Erythroblast (primary cell): ENCODE measurements at places on chromosomes 16 and 17.

DNA sequence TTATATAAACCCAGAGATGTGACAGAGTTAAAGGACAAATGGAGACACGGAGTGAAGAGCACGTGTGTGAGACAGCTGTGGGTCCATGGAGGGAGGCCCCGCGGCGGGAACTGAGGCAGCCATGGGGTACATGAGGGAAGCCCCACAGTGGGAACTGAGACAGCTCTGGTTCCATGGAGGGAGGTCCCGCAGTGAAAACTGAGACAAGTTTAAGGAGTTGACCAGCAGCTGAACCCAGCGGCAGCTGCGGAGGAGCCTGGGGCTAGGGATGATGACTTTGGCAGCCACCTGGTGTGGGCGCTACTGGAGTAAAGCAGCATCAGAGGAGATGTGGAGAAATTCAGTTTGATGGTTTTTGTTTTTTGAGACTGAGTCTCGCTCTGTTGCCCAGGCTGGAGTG is 185.1 kb downstream of the RPTOR start:
- no peak for DNase-seq

- peak; percentile 42 for DNase-seq
Measured at GRCh38 chr17:75152922-75153779, 1.2 kb downstream of the JPT1 start.

DNA sequence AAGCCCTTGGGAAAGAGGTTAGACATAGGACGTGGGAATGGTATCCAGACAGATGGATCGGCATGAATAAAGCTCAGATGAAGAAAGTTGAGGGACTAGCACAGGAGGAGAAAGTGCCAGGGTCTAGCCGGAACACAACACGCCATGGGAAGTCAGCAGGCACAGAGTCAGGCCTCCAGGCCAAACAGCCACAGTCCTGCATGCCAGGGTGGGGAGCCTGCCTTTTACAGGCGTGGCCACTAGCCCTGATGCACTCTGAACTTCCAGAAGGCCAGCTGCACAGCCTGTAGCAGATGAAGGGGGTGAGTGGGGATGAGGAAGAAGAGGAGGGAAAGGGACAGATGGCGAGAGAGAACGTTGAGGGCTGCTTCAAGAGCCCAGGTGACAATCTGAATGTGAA is 5.2 kb downstream of the B9D1 start:
- DNase-seq, result no peak

GRCh38 chr16:50899951-50900350 is 158.1 kb downstream of the CYLD start:
- DNase-seq, result no peak

DNA sequence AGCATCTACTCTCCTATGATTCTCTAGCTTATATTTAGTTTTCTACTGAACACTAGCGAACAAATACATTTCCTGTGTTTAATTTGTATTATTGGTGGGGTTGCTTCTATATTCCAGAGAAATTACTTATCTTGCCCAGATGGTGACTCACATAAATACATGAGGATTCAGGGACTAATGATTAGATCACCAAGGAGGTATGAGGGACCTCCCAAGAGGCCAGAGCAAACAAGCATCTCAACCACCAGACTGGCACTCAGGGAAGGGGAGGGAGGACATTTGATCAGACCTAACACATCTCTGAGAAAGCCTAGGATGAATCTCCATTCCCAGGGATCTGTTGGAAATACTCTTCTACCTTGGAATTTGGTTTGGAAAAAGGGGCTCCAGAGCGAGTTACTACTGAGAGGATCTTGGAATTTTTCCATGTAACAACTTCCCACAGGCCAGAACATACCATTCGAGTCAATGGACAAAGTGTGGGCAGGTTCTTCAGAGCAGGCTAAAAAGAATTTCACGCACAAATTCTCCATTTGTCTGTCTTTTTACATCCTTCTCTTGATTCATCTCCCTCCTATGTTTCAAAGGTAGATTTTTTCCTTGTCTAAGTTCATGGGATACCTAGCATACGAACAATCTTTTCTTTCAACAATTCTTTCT is 262.6 kb upstream of the MYOCD start:
- no peak for DNase-seq

- DNase-seq, result no peak
Measured at GRCh38 chr17:22506231-22506630, 813.9 kb downstream of the KCNJ18 start.

GRCh38 chr17:63435681-63436522 is 10.2 kb downstream of the CYB561 start:
- peak; percentile 45 for DNase-seq

- no peak for DNase-seq
Measured at GRCh38 chr17:50538549-50539410, 6.2 kb downstream of the EPN3 start.

DNA sequence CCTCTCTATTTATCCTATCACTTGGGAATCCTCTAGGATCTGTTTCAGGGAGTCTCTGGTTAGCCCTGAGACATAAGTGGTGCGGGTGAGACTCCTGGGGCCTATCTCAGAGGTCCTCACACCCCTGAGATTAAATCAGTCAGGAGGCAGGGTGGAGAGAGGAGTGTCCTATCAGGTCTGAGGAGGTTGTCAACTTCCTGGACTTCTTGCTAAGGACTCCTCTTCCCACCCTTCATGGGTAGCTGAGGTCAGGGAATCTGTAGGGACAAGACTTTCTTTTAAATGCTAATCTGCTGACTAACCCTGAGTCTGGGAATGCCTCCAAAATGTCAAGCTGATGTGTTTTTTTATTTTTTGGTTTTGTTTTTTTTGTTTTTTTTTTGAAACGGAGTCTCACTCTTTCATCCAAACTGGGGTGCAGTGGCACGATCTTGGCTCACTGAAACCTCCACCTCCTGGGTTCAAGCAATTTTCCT is 6.6 kb upstream of the ARMC5 start:
- peak; percentile 60 for DNase-seq

GRCh38 chr16:49489686-49490320 is 116.2 kb downstream of the C16orf78 start:
- DNase-seq, result no peak

GRCh38 chr17:44628243-44629188 is 27.8 kb upstream of the MEIOC start:
- no peak for DNase-seq

- DNase-seq, result no peak
Measured at GRCh38 chr16:13242201-13242600, 340.8 kb downstream of the SHISA9 start.

DNA sequence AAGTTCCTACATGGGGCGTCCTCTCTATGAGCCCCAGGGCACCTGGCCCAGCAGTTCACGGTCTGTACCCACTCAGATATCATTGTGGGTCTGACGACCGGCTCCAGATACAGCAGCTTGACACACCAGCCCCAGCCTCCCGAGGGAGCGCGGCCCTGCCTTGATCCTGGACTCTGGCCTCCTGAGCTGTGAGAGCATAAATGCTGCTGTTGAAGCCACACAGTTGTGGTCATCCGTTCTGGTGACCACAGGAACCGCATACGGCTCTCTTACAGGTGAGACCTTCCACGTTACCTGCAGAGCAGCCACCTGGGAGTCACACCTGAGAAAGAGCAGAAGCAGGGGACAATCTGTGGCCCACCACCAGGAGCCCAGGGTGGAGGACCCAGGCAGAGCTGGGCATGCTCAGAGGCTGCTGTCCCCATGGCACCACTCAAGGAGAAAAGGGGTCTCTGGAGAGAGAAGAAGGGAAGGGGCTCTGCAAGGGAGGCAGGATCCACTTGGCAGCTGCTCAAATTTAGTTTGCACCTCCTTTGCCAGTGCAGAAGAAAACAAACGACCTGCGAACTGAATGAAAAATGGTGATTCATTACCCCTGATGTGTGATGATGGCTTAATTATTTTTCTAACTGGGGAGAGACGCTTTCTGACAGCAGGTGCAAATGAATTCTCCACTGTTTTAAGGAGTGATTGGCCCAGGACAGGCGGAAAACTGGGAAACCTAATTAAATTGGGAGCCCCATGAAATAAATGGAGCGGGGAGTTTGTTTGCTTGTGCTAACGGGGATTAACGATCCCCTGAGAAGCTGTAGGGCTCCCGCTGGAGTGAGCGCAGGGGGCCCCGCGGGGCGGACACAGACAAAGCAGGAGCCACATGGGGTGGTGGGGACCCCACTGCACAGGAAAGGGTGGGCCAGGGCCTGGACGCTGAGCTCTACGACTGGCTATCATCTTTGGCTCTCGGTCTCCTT is 208.9 kb downstream of the RBFOX3 start:
- no peak for DNase-seq

DNA sequence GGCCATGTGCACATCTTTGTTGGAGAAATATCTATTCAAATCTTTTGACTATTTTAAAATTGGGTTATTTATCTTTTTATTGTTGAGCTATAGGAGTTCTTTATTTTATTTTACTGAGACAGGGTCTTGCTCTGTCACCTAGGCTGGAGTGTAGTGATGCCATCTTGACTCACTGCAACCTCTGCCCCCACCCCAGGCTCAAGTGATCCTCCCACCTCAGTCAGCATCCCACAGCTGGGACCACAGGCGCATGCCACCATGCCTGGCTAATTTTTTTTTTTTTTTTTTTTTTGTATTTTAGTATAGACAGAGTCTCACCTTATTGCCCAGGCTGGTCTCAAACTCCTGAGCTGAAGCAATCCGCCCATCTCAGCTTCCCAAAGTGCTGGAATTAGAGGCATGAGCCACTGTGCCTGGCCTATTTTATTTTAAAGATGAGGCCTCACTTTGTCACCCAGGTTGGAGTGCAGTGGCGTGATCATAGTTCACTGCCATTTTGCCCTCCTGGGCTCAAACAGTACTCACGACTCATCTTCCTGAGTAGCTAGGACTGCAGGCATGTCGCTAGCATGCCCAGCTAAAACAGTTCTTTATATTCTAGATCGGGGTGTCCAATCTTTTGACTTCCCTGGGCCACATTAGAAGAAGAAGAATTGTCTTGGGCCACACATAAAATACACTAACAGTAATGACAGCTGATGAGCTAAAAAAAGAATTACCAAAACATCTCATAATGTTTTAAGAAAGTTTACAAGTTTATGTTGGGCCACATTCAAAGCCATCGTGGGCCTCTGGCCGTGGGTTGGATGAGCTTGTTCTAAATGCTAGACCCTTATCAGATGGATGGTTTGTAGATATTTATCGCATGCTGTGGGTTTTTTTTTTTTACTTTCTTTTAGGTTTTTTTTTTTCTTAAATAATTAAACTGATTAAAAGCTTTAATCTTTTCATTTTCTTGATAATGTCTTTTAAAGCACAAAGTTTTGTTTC is 13.7 kb downstream of the TENT4B start:
- DNase-seq, result peak; percentile 20

GRCh38 chr17:57420734-57421717 is 164.7 kb downstream of the MSI2 start:
- DNase-seq, result peak; percentile 83

DNA sequence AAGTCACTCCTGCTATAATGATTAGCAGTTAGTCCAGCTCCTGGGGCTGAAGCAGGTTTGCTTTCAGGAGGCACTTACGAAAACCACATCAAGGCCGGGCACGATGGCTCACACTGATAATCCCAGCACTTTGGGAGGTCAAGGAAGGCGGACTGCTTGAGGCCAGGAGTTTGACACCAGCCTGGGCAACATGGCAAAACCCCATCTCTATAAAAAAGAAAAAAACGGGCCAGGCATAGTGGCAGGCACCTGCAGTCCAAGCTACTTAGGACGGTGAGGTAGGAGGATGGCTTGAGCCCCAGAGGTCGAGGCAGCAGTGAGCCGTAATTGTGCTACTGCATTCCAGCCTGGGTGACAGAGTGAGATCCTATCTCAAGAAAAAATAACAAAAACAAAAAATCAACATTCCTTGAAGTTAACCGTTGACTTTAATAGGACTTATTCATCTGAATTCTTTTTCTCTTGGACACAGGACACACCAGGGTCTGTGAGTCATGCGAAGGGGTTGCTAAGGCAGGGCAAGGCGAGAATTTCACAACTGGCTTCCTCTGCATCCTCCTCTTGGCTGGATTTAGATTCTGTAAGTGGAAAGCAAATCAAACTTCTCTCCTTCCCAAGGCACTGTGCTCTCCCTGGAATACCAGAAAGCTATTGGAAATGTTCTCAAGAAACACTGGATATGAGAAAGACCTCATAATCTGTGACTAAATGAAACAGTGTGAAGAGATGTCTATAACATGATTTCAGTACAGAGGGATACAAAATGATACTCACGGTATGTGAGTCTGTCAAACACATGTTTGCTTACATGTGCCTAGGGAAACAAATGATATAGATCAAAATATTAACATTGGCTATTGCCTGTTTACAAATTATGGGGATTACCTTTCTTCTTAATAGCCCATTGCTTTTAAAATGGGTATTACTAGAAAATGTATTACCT is 99.5 kb downstream of the SYCE1L start:
- no peak for DNase-seq

GRCh38 chr16:9438991-9439390 is 347.5 kb downstream of the HAPSTR1 start:
- no peak for DNase-seq

GRCh38 chr16:9633844-9634243 is 542.4 kb downstream of the HAPSTR1 start:
- no peak for DNase-seq

DNA sequence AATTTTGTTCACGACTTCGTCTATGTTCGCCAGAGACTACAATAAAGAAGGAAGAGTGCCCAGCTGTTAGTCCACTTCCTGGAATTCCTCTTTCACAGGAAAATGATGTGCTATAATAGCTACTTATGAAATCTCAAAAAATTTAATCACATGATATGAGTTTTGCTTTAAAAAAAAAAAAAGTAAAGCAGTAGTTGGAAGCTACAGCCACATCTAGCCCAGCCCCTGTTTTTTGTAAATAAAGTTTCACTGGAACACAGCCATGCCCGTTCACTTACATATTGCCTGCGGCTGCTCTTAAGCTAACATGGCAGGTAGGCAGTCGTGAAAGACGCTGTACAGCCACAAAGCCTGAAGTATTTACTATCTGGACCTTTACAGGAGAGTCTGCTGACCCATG is 15.3 kb downstream of the VPS53 start:
- DNase-seq, result no peak

DNA sequence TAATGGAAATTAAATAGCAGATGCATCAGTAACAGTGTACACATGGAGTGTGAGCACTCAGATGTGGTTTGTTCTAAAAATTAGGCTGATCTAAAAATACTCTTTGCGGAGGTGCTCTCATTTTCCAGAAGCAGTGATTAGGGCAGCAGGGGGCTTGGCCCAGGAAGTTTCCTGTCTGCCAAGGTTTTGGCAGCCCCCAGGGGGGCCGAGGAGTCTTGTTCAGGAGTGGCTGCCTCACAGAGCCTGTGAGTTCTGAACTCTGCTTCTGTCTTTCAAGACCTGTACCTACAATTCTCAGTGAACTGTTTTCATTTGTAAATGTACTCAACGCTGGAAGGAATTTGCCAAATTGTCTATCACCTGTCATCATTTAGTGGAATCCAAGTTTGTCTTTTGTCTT is 388.4 kb upstream of the CDH11 start:
- no peak for DNase-seq

DNA sequence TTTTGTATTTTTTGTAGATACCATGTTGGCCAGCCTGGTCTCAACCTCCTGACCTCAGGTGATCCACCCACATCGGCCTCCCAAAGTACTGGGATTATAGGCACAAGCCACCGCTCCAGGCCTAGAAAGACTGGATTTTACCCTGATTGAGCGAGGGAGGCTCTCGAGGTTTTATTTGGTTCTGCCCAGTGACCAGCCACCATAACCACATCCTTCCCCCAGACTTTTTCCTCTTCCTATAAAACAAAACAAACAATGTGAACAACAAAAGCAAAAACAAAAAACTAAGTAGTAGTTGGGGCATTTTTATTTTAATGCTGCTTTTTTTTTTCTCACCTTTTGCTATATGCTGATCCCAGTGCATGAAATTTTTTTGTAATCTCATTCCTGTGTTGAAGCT is 509.6 kb downstream of the MAF start:
- no peak for DNase-seq

- no peak for DNase-seq
Measured at GRCh38 chr17:180381-181244, 837 bp downstream of the DOC2B start.

GRCh38 chr17:55769625-55770000 is 18.8 kb downstream of the PCTP start:
- DNase-seq, result no peak
